ENCODE measurements at places on chromosomes 11 and 22.

- DNase-seq: no peak
Observed at GRCh38 chr11:134240592-134240991, 12.6 kb downstream of the THYN1 start.

DNA sequence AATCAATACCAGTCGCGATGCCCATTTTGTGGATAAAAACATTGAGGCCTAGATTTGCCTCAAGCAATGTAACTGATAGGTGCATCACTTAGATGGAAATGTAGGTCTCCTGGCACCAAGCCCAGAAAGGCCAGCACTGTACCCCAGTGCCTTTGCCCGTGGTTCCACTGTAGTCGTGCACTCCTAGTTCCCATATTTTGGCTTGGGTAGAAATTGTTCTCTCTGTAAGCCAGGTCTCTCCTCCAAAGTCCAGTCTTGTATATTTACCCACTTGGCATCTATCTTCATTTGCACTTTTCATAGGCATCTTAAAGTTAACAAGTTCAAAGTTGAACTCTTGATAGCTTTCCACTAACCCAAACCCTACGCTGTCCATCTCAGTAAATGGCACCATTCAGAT, 41.6 kb upstream of the DMC1 start:
- no peak for DNase-seq

GRCh38 chr22:43277987-43278601, 65.1 kb downstream of the SCUBE1 start:
- DNase-seq: no peak

GRCh38 chr11:34263441-34264091, 94.2 kb downstream of the ABTB2 start:
- DNase-seq: no peak

GRCh38 chr11:35136311-35136710, 2.7 kb upstream of the CD44 start:
- DNase-seq: no peak

DNA sequence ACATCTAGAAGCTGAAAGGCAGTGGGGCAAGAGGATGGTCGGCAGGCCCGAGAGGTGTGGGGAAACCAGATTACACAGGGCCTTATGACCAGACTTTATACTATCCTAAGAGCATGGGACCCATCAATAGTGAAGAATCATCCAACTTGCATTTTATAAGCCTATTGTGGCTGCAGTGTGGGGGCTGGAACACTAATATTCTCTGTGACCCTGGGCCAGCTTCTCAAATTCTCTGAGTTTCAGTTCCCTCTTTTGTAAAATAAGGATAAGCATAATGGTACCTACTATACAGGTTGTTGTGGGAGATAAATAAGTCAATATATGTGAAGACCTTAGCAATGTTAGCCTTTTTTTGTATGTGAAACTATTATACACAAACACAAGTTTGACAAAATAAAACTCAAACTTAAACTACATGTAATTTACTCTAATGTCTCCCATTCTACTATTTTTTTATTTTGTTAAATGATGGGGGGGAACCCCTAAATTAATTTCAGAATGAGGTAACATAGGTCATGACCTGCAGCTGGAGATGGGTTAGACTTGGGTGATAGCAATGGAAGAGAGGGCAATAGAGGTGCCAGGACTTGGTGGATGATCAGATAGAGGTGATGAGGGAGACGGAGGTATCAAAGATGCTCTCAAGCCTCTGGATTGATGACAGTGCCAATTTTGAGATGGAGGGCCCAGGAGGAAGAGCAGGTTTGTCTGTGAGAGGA, 30.1 kb downstream of the SMCO4 start:
- DNase-seq: no peak

GRCh38 chr22:47221840-47222615, 459.6 kb downstream of the TBC1D22A start:
- DNase-seq: no peak

DNA sequence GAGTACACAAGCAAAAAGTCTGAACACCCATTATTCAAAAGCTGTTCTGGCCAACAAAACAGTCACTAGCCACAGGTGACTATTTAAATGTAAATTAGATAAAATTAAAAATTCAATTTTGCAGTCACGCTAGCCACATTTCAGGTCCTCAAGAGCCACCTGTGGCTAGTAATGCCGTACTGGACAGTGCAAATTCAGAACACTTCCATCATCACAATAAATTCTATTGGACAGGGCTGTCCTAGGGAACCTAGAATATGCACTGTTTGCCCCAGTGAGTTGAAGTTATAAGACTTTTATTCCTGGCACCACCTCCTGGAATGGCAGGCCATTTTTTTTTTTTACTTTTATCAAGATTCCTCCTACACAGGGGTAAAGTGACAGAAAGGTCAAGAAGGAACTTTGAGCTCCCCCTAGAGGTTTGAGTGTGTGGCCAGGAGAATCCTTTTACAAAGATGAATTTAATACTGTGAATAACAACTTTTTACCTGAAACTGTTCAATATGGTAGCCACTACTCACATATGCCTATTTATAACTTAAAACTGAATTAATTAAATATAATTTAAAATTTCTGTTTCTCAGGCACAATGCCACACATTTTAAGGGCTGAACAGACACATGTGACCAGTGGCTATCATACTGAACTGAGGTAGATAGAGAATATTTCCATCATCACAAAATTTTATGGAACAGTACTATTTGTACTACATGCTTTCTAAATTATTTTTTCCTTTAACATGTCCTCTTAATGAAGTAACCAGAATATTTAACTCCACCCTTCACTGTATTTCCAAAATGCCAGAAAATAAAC, 6.5 kb downstream of the MSANTD2 start:
- peak; percentile 44 for DNase-seq

DNA sequence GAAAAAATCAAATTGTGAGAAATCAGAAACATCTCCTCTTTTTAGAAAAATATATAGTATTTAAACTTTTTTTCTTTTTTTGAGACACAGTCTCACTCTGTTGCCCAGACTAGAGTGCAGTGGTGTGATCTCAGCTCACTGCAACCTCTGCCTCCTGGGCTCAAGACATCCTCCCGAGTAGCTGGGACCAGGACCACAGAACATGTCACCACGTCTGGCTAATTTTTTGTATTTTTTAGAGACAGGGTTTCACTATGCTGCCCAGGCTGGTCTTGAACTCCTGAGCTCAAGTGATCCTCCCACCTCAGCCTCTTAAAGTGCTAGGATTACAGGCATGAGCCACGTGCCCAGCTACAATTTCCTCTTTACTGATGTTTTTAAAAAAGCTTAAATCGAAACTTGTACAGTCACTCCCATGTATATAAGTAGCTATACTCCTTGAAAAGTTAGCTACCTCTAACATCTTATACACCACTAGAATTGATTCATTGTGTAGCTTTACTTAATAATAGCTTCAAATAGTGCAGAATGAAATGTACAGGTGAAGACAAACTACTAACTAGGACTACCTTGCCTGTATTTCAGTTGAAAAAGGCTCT, 10.3 kb downstream of the EIF4G2 start:
- DNase-seq: no peak

- DNase-seq: no peak
Observed at GRCh38 chr11:110713449-110713776, 1.2 kb upstream of the ARHGAP20 start.

DNA sequence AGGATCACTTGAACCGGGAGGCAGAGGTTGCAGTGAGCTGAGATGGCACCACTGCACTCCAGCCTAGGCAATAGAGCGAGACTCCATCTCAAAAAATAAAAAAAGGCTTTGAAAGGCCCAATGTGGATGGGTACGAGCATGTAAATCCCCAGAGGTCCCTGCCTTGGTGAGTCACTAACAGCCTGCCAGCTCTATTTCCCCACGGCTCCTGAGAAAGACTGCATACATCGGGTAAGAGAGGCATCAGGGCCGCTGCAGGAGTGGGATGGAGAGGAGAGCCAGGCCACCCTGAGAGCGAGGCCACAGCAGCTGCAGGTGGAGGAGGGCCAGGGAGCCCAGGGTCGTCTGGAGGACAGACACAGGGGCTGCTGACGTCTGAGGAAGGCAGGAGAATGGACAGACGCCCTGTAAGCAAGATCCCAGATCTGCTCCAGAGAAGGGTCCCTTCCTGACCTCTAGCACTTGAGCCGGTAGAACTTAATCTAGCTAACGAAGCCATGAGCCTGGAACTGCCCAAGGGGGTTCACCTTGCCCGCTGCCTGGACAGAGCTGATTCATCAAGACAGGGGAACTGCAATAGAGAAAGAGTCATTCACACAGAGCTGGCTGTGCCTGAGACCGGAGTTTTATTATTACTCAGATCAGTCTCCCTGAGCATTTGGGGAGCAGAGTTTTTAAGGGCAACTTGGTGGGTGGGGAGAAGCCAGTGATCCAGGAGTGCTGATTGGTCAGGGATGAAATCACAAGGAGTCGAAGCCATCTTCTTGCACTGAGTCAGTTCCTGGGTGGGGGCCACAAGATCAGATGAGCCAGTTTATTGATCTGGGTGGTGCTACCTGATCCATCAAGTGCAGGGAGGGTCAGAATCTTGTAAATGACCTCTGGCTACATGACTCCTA, 5.1 kb upstream of the KRTAP5-9 start:
- DNase-seq: peak; percentile 26

DNA sequence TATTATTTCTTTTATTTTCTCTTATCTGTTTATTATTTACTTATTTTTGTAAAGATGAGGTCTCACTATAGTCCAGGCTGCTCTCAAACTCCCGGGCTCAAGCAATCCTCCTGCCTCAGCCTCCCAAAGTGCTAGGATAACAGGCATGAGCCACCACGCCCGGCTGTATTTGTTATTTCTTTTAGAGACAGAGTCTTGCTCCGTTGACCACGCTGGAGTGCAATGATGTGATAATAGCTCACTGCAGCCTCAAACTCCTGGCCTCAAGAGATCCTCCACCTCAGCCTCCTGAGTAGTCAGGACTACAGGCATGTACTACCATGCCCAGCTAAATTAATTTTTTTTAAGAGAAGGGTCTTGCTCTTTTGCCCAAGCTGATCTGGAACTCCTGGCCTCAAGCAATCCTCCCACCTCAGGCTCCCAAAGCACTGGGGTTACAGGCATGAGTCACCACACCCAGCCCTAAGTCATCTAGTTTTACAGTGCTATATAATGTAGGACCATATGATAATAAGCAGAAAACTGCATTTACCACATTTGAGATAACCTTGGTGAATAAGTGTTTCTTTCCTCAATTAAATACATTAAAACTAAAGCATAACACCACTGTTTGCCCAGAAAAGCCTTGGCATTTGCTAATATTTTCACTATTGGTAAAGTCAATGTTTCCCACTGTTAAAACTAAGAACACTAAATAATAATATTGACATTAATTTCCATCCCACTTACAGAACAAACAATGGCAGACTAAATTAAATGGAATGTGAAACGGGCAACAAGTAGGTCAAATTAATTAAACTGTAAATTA, 127.5 kb downstream of the SIK3 start:
- DNase-seq: no peak

DNA sequence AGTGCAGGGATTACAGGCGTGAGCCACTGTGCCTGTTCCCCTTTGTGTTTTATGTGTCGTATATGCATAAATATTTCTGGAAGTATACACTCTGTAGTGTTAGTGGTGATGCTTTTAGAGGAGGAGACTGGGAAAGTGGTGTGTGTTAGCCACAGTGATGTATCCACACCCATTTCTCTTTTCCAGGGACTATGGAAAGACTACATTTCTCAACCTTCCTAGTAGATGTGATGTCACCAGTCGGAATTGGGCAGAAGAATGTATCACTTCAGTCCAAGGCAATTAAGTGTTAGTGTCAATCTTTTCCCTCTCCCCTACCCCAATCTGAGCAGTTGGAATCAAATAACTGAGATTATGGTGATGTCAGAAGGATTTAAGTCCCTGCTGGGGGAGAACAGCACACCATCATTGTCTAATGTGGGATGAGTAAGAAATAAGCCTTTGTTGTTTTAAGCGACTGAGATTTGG, 5.8 kb upstream of the ATG16L2 start:
- DNase-seq: no peak

DNA sequence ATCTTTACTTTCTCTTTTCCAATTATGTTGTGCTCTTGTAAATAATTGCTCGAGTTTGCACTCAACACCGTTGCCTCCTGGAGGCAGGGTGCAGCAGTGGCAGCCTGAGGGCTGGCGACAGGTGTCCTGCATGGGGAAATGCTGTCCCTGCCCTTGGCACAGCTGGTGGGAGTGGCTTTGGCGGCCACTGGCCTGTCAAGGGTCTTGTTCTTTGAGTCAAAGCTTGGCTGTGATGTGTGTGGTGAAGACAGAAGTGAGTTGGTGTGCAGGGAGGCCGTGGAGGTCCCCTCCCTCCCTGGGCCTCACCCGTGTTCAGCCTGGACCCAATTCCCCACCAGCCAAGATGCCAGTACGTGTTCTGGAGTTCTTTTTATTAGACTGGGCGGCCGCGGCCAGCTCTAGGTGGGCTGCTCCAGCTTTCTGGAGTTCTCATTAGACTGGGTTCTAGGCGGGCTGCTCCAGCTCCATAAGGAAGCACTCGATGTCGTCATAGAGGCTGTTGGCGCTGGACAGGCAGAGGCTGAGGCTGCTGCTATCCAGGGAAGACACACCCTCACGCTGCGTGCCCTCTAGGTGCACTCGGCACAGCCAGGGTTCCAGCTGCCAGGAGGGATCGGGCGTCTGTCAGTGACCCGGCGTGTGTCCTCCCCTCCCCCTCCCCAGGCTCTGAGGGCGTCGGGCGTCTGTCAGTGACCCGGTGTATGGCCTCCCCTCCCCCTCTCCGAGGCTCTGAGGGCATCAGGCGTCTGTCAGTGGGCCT, 3.4 kb downstream of the IRF7 start:
- no peak for DNase-seq

DNA sequence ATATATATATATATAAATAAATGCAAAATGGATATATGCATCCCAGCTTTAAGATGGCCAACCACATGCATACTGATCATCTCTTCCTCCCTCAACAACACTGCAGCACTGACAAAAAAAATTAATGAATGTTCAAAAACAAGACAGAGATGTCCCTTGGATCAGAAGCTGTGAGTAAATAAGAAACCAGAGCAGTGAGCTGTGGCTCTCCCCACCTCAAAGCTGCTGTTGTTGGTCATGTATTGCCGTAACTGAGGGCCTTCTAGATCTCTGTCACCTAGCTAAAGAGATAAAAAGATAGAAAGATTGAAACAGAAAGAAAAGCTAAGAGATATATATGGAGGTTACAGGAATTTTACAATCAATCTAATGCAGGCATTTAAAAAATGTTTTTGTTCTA, 15.5 kb upstream of the TMEM135 start:
- DNase-seq: peak; percentile 72

DNA sequence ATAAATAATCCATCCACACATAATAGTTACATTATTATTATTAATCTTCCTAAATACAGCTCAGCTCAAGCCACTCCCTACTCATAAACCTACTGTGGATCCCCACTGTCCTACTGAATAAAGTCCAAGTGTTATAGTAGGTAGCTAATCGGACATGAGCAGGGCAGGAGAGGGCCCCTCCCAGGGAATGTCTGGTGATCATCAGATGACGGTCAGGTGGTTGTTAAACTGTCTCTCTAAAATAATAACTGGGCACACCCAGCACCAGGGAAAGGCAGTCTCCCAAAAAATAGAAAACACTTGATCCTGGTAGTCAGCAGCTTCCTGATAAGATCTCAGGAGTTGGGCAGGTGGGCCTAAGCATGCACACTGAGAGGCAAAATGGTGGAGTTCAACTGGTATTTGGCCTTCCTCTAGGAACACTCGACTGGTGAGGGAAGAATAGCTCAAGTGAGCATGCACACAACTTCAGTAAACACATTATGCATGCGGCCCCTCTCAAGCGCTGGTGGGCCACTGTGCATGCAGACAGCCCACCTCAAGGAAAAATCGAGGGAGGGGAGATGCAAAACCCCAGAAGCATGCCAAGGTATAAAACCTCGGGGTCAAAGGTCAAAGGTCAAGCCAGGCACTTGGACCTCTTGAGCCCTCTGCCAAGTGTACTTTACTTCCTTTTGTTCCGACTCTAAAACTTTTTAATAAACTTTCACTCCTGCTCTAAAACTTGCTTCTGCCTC, 65.0 kb downstream of the LRRC32 start:
- DNase-seq: no peak
